Hippocampal formation (tissue), 2 donors: ENCODE measurements at places on chromosomes 5 and 9.

DNA sequence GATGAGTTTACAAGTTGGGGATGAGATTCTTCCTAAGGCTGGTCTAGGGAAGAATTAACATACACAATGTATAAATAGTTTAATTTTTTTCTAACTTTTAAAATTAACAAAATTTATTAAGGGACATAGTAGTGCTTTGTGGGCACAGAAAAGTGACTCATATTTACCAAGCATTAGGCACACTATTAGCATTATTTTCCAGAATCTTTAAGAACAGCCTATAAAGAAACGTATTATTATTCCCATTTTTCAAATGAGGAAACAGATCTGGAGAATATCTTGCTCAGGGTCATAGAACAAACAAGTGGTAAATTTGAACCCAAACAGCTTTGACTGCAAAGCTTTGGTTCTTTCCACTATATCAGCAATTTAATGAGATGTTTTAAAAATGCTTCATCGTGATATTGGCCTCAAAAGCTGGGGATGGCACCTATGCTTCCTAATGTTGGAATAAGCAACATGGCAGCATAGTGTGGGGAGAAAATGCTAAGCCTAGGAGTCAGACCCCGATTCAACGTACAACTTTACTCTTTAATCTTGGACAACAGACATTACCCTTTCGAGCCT is 55.9 kb downstream of the ABCA1 start:
- DNase-seq = no peak

GRCh38 chr5:139900546-139901250 is 105.1 kb downstream of the PSD2 start:
- no peak for DNase-seq

DNA sequence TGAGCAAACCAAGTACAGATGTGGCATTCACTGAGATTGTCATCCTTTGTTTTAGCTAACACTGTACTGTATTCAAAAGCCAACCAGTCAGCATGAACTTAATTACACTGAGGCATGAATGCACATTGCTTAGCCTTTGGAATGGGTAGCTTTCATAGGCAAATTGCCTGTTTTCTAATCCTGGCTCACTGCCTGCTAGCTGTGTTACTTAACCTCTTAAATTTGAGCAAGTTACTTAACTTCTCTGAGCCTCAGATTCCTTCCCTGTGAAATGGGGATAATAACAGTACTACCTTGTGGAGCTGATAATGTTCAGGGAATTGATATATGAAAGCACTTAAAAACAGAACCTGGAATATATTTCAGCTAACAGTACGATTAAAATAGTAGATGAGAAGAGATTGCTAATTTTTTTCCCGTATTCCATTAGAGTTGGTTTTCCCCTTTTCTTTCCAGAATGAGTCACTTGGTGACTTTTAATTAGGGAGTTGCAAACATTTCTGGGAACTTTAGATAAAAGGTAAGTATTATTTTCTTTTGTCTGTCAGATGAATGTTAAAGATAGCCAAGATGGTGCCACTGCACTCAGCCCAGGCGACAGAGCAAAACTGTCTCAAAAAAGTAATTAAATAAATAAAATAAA is 43.9 kb downstream of the ARRDC3 start:
- peak; percentile 65 for DNase-seq

DNA sequence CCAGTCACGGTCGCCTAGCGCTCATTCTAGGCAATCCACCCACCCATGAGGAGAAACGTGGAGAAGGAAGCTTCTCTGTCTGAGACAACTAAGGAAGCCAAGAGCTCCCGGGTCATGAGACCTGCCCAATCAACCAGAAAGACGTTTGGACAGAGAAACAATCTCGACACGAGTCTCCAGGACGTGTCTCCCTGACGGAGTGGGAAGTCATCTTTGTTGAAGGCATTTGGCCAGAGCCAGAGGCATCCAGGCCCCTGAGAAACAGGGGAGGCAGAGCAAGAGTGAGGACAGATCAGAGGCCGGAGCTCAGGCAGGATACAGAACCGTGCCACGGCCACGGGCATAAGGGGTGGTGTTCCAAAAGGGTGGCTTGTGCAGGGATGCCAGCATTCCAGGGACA is 479.0 kb downstream of the SPATA31A7 start:
- DNase-seq = no peak

DNA sequence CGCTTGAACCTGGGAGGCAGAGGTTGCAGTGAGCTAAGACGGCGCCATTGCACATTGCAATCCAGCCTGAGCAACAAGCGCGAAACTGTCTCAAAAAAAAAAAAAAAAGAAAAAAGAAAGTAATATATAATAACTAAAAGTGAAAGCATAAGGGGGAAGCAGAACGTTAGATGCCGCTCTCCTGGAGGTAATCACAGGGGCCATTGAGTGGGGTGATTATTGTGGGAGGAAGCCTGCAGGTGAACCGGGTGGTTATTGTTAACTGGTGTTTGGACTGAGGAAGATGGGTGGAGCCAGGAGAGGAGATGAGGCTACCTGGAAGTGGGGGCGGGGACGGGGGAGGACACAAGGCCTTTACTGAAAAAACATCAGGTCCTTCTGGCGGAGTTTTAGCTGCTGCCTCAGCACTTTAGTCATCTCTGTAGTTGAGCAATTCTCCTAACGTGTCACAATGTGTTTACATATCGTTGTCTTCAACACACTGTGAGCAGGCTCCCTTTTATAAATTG is 5.3 kb upstream of the TJP2 start:
- no peak for DNase-seq

GRCh38 chr5:6110441-6111005 is 267.8 kb downstream of the MED10 start:
- no peak for DNase-seq

- DNase-seq = no peak
Observed at GRCh38 chr5:5092149-5092548, 48.0 kb upstream of the ADAMTS16 start.

GRCh38 chr9:89764217-89764616 is 159.4 kb downstream of the GADD45G start:
- no peak for DNase-seq

- no peak for DNase-seq
Observed at GRCh38 chr5:18097817-18098216, 463.6 kb downstream of the TAF11L14 start.

- DNase-seq = no peak
Observed at GRCh38 chr5:1343931-1344901, 683 bp downstream of the CLPTM1L start.

- DNase-seq = peak; percentile 55
Observed at GRCh38 chr5:113487781-113488644, at the start of gene MCC. Gene MCC (minus strand): TSS chr5:113488453.

DNA sequence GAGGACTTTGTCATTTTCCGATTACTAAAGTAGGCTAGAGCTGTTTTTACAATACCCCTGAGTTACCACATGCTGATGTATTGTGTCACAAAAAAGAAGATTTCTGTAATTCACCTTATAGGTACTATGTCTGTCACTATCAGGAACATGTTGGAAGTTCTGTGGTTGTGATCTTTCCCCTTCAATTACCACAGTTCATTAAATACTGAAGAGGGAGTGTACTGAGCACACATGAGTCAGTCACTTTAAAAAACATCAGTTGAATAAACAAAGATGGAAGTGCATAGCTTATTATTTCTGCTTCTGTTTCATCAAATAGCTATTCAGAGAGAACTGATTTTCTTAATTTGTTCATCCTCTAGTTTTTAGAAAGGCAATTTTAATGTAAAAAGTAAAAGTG is 31.7 kb downstream of the AP3S1 start:
- no peak for DNase-seq

DNA sequence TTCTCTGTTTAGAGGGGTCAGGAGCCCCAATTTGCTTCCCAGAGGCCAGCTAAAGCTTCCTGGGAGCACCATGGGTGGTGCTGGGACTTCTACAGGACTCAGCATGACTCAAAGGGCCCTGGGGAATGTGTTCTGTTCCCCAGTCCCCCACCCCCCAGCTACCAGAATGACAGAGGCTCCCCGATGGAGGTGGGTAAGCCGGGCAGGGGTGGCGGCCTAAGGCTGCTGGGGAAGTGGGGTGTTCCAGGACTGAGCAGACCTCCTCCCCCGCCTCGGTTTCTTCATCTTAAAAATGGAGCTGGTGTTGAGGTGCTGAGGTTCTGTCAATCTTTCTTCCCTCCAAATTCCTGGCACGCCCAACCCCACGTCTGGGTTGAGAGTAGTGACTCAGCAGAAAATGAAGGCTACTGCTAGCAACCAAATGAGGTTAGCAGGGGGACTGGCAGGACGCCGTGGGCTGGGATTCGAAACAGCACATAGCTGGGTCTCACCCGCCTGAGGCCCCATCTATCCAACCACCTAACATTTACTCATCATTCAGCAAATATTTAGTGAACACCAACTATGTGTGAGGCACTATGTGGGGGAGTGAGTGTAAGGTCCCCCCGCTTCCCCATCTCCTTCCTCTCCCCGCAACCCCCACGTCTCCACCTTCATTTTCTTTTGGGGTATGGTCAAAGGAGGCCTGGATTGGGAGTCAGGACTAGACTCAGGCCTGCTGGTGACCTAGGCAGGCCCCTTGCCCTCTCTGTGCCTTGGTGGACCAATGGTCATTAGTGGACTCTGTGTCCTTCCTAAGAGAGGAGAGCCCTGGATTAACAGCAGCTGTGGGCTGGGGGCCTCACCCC is 50.2 kb downstream of the C9orf50 start:
- no peak for DNase-seq

- no peak for DNase-seq
Observed at GRCh38 chr9:136617746-136618579, 44.8 kb upstream of the EGFL7 start.

DNA sequence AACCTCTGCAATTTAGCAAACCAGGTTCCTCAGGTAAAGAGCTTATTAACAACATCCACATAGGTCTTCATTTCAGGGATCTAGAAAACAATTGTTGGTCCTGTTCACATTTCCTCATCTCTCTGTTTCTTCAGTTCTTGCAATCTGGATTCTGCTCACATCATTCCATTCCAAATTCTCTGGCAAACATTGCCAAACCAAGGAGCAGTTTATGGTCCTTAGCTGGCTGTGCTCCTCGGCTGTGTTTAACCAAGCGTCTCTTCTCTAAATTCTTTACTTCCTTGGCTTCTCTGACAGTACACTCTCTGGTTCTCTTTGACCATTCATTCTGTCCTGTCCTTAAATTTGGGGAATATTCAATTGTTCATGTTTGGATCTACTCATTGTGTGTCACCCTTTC is 65.8 kb upstream of the RANBP3L start:
- DNase-seq = no peak

DNA sequence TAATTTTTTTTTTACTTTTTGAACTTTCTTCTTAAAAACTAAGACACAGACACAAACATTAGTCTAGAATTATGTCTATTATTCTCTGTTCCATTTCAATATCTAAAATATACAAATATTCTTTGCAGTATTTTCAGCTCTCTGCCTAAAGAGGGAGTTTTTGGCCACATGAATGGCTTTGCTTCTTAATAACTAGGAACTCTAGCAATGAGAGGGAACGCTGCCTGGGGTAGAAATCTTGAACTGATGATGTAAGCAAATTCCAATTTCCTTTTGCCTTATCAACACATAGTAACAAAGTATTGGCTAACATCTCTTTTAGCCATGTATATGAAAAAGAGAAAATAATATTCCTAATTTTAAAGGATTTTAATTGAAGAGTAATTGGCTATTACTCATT is 51.9 kb downstream of the SLC25A46 start:
- DNase-seq = no peak

DNA sequence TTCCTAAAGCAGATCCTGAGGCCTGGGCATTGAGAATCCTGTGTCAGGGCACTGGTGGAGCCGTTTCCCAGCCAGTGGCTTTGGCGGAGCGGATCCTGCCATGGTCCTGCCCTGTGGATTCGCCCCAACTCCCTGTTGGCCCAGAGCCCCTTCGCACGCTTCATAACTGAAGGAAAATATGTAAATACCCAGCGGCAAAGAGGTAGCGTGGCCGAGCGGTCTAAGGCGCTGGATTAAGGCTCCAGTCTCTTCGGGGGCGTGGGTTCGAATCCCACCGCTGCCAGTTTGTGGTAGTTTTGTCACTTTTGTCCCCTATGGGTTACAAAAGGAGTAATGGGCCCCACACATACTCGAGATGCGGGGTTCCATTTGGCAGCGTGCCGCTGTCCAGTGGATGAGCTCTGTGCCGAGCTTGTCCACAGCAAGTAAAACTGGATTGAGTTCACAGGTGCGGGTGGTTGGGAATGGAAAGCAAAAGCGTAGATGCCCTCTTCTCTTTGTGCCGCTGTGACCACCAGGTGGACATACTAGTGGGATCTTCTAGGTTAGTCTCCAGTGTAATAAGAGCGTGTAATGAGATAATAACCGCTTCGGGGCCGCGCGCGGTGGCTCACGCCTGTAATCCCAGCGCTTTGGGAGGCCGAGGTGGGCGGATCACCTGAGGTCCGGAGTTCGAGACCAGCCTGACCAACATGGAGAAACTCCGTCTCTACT is 17.3 kb downstream of the TRIM7 start:
- DNase-seq = no peak

DNA sequence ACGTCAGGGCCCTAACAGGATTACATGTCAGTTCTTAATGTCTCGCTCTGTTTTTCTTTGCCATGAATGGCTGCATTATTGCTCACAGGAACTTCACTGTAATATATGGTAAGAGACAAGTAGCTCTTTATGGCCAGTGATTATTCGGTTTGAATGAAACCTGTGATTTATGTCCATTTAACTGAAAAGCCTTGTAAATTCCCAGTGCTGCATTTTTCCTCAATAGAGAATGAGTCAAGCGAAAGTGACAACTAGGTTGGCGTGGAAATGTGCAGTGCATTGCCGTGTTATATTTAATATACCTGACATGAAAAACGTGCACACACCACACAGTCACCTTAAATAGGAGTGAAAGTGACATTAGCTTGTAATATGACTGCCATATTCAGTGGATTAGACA is 163.1 kb downstream of the PBX3 start:
- DNase-seq = no peak

DNA sequence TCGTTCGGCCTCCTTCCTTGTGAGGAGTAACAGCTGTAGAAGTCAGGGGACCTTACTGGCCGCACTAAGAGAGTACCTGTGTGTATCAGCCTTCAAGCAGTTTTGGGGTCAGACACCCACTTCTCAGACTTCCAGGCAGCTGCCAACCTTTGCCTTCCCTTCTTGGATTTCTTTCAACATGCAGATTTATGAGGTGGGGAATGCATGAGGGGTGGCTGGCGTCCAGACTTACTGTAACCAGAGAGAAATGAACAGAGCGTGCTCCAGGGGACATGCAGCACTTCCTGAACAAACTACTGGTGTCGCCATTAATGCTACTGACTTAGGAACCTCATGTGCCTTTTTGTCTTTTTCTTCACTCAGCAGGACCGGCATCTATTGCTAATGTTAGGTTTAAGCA is 46.7 kb downstream of the INSYN2B start:
- DNase-seq = no peak

- DNase-seq = no peak
Observed at GRCh38 chr5:127014573-127014972, 15.8 kb downstream of the MARCHF3 start.

DNA sequence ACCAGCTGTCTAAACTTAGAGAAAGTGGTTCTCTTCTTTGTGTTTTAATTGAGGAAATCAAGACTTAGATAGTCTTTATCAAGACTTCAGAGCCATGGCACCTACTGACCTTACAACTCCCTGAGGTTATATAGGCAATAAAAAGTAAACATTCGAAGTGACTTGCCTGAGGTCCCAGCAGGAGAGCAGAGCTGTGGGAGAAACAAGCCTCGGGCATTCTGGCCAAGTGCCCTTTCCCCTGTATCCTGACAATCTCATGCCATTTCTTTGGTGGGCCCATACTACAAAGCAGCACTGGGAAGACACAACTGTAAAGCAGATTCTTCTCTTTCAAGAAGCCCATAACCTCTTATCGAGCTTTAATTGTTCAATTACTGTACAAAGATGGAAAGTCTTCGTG is 23.1 kb downstream of the FREM1 start:
- DNase-seq = no peak

GRCh38 chr5:157548513-157549282 is 26.9 kb downstream of the ADAM19 start:
- DNase-seq = no peak

- DNase-seq = no peak
Observed at GRCh38 chr9:69637817-69638200, 34.4 kb downstream of the APBA1 start.
